ENCODE measurements at places on chromosomes 13 and 19. TPM values are rescaled to one million over a fixed set of nuclear protein-coding genes. Genes with fewer than 3 reads are reported as not detected.

LYPD5 gene
- polyA plus RNA-seq = 12.6 TPM

DNA sequence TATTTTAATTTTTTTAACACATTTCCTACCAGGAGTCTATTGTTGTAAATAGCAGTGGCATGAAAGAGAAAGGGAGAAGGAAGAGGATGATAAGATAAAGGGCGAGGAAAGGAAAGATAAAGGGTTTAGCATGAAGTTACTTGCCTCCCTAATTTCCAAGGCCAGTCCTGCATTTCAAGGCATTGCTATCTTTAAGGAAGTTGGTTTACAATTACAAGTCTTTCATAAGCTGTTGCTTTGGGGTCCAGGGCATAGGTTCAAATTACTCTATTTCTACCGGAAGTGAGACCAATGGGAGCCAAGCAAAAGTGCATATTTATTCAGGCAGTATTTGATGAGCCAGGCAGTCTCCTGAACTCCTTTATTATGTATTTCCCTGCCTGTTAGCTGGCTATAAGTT lies 27.7 kb upstream of the UBL3 start:
- no peak for DNase-seq

DNA sequence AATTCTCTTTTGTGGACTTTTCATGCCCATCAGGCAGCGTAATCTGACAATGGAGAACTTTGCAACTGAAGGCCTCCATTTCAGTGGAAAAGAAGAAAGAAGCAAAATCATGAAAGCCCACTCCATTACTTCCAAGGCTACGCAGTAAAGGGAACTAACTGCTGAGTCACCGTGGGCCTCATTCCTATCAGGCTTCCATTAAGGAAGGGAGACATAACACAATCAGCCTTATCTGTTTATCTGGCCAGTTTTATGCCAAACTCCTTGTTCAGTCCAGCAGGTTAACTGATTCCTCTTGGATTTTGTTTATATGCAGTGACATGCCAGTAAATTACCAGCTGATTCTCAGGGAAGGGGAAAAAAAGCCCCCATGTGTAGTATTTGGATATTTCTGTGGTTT lies 56.8 kb upstream of the KATNAL1 start:
- DNase-seq = no peak

PSG3 gene
- polyA plus RNA-seq = 5.8 TPM

DNA sequence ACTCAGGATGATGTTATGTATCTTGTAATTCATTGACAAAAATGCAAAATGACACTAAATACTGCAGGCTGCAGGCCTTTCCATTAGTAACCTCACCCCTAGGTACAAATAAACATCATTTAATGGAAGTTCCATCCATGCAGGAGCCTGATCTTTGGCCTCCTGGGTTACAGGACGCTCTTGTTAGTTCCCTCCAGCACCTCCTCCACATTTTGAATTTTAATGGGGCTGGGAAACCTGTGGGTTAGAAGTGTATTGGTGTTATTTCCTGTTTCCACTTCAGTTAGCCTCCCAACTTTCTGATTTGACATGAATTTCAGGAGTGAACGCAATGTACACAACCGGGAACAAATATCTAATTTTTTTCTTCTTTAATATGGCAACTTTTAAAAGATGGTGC lies 237.1 kb upstream of the ARGLU1 start:
- DNase-seq = no peak

GRCh38 chr19:14305706-14306105 lies 75.5 kb upstream of the ADGRE5 start:
- DNase-seq = no peak

DNA sequence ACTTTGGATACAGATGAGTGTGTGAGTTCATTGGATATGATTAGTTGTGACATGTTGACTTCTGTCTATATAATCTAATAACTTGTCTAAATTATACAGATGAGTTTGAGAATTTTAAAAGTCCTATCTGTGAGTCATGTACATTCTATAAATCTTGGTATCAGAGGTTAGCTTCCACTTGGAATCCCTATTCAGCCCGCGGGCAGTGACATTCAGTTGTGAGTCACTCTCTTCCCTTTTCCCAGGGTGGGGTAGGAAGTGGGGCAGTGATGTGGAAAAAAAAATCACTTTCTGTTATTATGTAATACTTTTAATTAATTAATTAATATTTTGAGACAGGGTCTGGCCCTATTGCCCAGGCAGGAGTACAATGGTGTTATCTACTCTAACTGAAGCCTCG lies 33.0 kb upstream of the ZNF808 start:
- DNase-seq = no peak

GRCh38 chr13:111880185-111880584 lies 186.8 kb upstream of the SOX1 start:
- no peak for DNase-seq

CTU1 gene
- 2.0 TPM for polyA plus RNA-seq

CYP2B6 gene
- polyA plus RNA-seq = not detected

NCR1 gene
- 0.44 TPM for polyA plus RNA-seq

- DNase-seq = peak; percentile 98
These were observed at the start of gene QPCTL for GRCh38 chr19:45692187-45693105. Gene QPCTL, plus strand, starts transcription at chr19:45692666. Its CDS starts 38 bp downstream, at chr19:45692704.

GRCh38 chr13:75312884-75313520 lies 169.0 kb downstream of the TBC1D4 start:
- no peak for DNase-seq

DNA sequence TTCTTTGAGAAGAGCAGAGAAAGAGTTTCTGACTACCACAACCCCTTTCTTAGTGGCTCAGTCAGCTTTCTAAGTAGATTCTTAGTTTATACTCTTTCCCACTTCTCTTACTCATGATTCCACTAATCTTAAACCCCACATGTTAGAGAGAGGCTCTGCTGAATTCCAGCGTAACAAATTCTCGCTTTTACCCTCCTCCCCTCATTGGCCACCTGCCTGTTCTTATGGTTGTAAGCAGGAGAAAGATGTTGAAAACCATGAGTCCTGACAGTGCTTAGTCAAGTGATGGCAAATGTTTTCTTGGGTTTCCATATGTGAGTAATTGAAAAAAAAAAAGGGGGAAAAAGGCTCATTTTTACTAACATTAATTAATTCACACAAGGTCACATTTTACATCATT lies 125.9 kb downstream of the ZDHHC20 start:
- no peak for DNase-seq

- no peak for DNase-seq
These were observed 330.2 kb downstream of the KLF12 start for GRCh38 chr13:73803997-73804396.

DBP gene
- 30.4 TPM for polyA plus RNA-seq

DNA sequence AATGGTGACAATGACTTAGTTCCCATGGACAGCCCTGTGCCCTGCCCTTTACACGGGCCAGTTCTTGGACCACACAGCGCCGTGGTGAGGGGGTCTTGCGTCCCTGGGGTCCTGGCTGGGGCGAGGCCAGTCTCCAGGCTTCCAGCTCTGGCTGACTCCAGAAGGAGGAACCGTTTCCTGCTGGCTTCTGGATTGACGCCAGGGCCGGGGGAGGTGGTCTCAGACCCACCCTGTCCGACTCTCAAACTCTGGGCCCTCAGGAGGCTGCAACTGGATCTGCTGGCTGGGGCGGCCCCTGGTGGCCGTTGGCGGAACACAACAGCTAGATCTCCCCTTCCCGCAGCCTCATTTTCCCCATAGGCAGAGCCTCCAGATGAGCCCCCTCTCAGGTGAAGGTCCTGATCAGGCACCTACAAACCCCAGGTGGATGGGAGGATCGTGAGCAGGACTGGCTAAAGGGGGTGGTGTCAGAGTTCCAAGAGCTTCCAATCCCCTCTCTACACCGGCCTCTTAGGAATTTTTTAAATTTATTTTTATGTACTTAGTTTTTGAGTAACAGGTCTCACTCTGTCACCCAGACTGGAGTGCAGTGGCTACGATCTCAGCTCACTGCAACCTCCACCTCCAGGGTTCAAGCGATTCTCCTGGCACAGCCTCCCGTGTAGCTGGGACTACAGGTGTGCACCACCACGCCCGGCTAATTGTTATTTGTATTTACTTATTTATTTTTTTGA lies 8.0 kb downstream of the CCDC194 start:
- peak; percentile 56 for DNase-seq

DNA sequence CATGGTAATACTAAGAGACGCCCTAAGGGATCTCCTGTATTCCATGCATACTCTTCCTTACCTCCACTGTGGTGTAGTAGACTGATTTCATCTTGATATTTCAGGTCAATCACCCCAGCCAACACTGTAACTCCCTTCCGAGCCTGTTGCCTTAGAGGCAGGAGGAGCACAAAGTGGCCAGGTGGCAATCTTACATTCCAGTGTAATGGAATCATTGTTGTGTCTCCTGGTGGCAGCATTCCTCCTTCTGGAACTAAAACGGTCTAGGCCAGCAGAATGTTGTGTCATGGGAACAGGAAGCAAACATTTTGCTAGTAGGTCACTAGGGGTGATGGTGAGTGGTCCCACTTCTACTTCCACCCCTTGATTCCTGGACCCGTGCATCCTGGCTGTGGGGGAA lies 405.7 kb upstream of the SLC10A2 start:
- no peak for DNase-seq

GRCh38 chr13:91368101-91368500 lies 20.6 kb downstream of the MIR17HG start:
- DNase-seq = no peak

SPACA4 gene
- polyA plus RNA-seq = 145 TPM

DNA sequence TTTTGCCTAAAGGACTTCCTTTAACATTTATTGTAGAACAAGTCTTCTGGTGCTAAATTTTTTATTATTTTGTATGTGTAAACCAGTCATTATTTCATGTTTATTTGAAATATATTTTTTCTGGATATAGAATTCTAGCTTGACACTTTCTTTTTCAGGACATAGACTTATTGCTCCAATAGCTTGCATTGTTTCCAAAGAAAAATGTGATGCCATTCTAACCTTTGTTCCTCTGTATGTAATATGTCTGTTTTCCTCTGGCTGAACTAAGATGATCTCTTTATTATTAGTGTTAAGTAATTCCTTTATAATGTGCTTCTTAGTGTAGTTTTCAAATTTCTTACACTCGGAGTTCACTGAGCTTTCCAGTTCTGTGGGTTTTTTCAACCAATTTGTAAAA lies 174.1 kb upstream of the STARD13 start:
- no peak for DNase-seq

GRCh38 chr13:53460796-53461195 lies 432.2 kb downstream of the OLFM4 start:
- DNase-seq = no peak

PRTN3 gene
- not detected for polyA plus RNA-seq

GRCh38 chr13:51457086-51457815 lies 4.4 kb upstream of the INTS6 start:
- no peak for DNase-seq

DNA sequence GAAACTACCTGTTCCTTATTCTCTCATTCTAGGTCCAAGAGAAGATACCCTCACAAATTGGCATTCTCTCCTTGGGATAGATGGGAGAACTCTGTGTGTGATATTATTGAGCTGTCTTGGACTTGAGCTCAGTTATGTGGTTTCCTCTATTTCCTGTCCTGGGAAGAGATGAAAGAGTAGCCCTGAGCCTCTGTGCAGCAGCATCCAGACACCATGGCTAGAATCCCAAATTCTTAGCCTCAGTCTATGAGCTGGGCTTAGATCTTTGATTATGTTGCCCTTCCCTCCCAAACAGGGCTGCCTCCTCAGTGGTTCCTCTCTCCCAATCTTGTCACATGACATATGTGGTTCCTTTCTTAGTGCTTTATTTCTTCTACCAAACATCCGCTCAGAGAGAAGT lies 290.7 kb downstream of the SPRY2 start:
- DNase-seq = no peak

ZNF66 gene
- polyA plus RNA-seq = 0.70 TPM

DNA sequence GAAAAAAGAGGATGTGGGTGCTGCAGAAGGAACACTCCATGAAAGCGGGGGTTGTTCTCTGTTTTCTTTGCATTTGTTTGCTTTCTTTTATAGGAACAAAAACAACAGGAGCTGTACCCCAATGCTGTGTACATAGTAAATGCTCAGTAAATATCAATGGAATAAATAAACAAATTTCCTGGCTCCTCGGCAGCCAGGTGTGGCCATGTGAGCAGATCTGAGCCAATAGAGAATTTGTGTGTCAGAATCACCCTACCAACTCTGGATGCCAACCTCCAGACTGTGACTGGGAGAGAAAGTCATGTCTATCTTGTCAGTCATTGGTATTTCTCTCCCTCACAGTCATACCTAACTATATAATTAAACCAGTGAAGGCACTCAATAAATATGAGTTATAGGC lies 10.6 kb upstream of the CLPP start:
- no peak for DNase-seq

CALR3 gene
- polyA plus RNA-seq = 102 TPM

DNA sequence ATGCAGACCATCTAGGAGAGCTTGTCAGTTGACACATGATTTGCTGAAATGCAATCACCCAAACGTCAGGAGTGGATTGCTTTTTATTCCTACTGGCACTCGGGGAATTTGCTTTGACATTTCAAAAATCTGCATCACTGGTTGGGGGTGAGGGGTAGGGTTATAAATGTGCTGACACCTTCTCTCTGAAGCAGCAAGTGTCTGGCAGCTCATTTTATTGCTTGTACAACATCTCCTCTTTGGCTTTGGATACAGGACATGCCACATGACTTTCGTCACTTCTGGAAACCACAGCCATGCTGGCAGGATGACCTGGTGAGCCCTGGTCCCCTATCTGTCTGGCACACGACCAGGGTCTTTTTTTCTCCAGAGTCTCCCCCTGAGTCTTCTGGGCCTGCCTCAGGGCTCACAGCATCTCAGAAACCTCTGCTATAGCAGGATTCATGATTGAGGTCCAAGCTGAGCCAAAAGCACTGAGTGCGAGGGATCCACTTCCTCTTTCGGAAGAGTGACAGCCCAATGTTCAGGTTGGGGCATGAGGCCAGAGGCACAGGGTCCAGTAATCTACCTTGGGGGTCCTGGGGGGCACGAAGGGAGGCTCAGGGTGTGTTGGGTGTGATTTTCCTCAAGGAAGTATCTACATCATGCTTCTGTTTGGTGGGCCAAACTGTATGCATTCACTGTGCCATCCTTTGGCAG lies 60.1 kb downstream of the HSPH1 start:
- no peak for DNase-seq

- no peak for DNase-seq
These were observed 28.4 kb downstream of the RASA3 start for GRCh38 chr13:114103801-114104654.

ACP7 gene
- polyA plus RNA-seq = not detected

GRCh38 chr19:29983568-29983967 lies 41.5 kb downstream of the URI1 start:
- DNase-seq = no peak

- no peak for DNase-seq
These were observed 329.7 kb downstream of the NDFIP2 start for GRCh38 chr13:79810669-79811068.
